ENCODE measurements at places on chromosomes 3 and 15.

GRCh38 chr15:73239564-73240215, 129.1 kb downstream of the HCN4 start:
- DNase-seq, result no peak

GRCh38 chr15:91515188-91515754, 338.2 kb upstream of the SLCO3A1 start:
- DNase-seq, result no peak

DNA sequence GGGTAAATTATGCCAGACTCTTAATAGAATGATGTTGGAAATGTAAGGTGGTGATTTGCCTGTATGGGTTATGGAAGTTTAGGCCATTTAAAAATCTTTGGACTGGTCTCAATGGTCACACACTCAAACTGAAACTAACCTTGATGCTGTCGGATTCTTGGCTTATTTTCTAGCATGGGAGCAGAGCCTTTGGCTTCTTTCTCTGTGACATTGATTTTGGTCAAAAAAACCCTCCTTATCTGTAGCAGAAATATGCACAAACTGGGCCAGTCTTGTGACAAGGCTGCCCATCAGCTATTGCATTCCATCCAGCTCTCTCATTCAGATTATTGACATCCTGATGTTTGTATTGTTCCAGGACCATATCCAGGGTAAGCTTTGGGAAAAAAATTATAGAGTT, 35.9 kb downstream of the ARPP21 start:
- DNase-seq, result no peak

GRCh38 chr3:119608405-119609000, 10.8 kb downstream of the PLA1A start:
- no peak for DNase-seq

- no peak for DNase-seq
These were observed 130.6 kb downstream of the IMPG2 start for GRCh38 chr3:101189796-101190195.

GRCh38 chr3:5583920-5584319, 396.4 kb downstream of the EDEM1 start:
- no peak for DNase-seq

DNA sequence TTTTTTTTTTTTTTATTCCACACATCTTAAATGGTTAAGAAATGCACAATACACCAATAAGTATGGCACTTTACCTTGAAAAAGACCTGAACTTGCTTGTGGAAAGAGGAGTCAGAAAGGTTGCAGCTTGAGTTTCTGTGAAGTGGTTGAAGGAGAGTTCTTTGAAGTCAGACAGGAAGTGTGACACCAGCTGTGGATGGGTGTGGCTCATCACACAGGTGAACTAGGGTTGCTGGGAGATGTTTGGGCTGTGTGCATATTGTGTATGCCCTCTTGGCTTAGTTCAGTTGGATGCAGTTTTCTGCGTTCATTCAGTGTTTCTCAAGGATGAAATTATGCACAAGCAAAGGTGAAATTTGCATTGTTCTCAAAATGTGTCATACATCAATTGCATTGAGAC, 6.3 kb downstream of the AEN start:
- no peak for DNase-seq

GRCh38 chr3:190865828-190866227, 3.3 kb upstream of the GMNC start:
- DNase-seq, result no peak

DNA sequence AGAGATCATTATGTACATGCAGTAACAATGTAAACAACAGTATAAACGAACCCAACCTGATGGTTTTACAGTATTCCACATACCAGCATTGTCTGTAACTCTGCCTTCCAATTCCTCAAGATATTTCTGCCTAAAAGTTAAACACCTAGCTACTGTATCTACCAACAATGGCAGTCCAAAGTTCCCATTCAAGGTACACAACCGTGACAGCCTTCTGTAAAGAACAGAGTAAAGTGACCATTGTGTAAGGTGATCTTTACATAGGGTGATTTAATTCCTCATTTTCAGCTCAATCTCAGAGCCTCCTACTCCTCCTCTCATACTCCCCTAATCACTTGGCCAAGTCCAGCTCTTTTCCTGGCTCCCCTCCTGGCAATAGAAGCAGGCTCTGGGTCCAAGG, 10.4 kb downstream of the SECISBP2L start:
- no peak for DNase-seq
